Cortex of kidney (tissue), 1 donor: ENCODE measurements at places on chromosomes 5 and 9.

DNA sequence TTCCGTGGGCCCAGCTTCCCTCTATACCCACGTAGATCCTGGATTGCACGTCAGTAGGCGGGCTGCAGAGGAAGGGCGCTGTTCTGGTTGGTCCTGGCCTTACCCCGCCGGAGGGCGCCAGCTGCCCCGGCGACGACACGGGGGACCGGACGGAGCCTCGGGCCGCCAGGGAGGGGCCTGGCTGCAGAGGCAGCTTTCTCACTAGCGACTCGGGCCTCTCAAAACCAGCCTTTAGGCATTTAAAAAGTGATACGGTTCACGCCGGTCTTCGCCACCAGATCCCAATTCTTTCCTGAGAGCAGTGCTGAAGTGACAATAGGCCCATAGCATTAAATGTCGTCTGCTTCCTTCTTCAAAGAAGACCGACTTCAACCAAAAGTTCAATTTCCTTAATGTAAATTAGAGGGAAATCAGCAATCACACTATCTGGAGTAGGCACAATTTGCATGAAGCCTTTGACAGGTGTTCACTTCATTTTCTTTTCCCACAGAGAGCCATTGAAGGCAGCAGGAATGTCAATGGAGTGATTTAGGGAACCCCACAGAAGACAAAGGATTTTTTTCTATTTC, 17.6 kb upstream of the UBE2D2 start:
- DNase-seq, result no peak

DNA sequence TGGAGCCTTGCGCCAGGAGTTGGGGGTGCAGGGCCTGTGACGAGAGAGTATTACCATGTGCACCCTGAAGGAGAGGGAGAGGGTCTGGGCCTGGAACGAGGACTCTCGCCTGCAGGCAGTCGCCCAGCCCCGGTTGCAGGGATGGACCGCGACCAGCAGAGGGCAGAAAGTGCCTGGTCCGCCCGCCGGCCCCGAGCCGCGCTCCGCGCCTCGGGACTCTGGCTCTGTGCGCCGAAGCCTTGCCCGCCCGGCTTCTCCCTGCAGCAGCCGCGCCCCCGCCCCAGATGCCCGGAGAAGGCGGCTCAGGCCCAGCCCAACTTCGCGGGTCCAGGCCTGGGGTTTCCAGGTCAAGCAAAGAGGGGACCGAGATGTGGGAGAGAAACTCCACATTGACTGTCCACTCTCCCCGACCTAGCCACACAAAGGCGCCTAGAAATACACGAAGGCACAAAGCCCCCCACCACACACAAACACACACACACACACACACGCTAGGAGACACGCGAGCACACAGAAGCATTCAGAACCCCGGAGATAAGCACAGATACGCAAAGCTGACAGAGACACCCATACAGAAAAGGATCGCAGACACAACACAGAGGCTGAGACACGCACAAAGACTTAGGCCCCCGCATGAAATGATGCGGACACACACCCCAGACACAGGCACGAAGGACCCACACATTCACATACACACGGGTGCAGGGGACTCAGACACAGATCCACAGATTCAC, 2.0 kb upstream of the LMX1B start:
- DNase-seq, result no peak

DNA sequence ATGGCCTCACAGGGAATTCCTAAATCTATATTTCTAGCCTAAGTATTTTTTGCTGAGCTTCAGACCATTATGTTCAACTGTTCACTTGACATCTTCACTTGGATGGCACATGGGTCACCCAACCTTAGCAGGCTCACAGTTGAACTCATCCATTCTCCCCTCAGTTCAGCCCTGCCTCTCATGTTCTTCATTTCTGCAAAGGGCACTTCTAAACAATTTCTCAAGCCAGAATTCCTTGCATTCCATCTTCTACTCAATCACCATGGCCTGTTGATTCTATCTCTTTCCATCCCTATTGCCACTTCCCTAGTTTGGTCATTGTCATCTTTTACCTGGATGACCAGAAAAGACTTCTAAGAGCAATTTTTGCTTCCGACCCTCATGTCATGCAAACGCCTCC, 7.3 kb upstream of the RGS3 start:
- no peak for DNase-seq

GRCh38 chr5:88675708-88676636, 207.0 kb downstream of the MEF2C start:
- DNase-seq, result no peak

- no peak for DNase-seq
These were observed 39.3 kb upstream of the ORM1 start for GRCh38 chr9:114283551-114284111.
